ENCODE measurements at places on chromosomes 4 and X.

GRCh38 chr4:125725957-125726525 lies 411.3 kb downstream of the FAT4 start:
- no peak for DNase-seq

DNA sequence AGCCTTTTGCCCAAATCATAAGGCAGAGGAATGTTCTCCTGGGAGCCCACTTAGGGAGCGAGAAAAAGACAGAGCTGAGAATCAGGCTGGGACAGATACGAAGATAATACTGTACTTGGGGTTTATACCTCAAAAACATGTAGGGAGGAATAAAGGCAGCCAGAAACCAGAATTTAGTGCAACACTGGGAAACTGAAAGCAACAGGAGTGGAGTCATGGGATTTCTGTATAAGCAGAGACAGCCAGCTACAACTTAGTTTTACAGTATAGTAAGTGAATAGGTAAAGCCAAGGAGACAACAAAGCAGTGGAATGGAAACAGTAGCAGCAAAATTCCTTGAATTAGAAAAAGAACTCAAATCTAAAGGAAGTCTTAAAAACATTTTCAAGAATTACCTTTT lies 413.2 kb downstream of the FAT4 start:
- no peak for DNase-seq

GRCh38 chr4:184641451-184641850 lies 7.8 kb downstream of the CASP3 start:
- no peak for DNase-seq

DNA sequence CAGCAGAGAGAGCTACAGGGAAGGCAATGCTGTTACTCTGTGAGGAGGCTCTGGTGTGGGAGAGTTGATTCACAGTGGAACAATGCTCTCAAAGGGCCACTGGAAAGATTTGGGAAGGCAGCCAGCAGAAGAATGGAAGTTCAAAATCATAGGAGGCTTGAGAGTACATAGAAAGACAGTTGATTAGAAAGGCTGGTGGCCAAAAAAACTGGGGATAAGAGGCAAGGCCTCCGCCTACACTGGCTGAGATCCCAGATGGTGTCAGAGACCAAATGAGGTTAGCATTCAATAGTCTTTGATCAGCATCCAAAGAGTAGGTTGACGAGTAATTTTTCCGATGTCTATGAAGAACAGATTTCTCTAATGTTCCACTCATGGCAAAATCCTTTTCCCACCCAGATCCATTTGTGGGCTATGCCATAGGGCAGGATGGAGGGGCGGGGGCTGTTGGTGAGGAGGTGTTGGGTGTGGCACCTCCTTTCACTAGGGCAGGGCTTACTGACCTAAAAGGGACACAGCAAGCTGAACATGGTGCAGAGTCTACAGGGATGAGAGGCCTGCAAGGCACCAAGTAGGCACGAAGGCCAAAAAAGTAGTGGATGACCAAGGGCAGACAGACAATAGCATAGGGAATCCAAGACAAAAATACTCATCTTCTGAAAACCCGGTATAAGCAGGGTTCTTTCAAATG lies 15.1 kb downstream of the TEC start:
- no peak for DNase-seq

DNA sequence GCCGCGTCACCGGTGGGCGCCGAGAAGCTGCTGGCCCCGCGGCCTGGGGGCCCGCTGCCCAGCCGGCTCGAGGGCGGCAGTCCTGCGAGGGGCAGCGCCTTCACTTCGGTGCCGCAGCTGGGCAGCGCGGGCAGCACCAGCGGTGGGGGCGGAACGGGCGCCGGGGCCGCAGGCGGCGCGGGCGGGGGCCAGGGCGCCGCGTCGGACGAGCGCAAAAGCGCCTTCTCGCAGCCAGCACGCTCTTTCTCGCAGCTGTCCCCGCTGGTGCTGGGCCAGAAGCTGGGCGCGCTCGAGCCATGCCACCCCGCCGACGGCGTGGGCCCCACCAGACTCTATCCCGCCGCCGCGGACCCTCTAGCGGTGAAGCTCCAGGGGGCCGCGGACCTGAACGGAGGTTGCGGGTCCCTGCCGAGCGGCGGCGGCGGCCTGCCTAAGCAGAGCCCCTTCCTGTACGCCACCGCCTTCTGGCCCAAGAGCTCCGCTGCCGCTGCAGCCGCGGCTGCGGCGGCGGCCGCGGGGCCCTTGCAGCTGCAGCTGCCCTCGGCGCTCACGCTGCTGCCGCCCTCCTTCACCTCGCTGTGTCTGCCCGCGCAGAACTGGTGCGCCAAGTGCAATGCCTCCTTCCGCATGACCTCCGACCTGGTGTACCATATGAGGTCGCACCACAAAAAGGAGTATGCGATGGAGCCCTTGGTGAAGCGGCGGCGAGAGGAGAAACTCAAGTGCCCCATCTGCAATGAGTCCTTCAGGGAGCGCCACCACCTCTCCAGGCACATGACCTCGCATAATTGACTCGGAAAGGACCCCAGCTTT lies 5.6 kb downstream of the PRDM8 start:
- no peak for DNase-seq

- no peak for DNase-seq
Measured at GRCh38 chr4:142329313-142329712, 516.8 kb downstream of the INPP4B start.

GRCh38 chrX:106613277-106613676 lies 1.5 kb downstream of the RADX start:
- DNase-seq: no peak

DNA sequence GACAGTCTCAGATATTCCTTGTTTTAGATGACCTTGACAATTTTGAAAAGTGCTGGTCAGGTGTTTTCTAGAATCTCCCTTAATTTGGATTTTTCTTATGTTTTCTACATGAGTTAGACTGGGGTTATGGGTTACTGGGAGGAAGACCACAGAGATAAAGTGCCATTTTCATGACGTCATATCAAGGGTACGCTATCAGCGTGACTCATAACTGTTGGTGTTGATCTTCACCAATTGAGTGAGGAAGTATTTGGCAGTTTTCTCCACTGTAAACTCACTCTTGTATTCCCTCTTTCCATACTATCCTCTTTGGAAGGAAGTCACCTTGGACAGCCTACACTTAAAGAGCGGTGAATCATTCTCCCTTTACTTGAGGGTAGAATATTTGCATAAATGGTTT lies 56.9 kb downstream of the MAGEC1 start:
- no peak for DNase-seq

GRCh38 chr4:155572106-155572703 lies 94.4 kb upstream of the GUCY1A1 start:
- no peak for DNase-seq

DNA sequence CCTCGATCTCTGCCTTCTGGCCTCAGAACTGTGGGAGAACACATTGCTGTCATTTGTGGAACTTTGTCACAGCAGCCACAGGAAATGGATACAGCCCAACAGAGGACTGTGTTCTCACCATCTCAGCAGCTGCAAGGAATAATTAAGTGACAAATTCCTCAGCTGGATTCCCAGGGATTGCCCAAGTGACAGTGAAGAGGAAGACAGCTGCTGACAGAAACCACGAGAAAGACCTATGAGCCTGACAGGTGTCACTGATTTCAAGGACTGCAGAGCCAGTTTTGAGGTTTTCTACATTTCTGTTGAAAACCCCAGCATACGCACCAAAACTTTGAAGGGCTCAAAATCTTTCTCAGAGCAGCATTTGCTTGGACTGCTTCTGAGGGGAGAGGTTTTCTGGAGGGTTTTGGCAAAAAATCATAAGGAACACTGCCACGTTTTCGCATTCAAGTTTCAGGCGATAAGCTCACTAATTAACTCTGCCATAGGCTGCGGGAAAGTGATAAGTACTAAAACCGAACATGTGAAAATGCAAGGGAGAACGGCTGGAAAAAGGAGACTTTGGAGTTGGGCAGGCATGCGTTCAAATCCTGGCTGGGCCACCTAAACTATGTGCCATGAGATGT lies 88.8 kb downstream of the DRD5 start:
- no peak for DNase-seq

DNA sequence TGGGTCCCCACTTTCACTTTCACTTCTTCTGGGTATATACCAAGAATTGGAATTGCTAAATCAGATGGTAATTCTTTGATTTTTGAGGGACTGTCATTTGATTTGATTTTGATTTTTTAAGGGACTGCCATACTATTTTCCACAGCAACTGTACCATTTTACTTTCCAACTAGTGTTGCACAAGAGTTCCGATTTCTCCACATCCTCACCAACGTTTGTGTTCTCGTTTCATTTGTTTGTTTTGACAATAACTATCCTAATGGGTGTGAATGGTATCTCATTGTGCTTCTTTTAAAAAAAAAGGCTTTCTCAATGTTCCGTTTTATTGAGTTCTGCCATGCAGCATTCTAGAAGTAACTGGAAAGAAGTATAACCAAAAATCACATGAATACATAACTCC lies 62.6 kb downstream of the C4orf46 start:
- DNase-seq: no peak

DNA sequence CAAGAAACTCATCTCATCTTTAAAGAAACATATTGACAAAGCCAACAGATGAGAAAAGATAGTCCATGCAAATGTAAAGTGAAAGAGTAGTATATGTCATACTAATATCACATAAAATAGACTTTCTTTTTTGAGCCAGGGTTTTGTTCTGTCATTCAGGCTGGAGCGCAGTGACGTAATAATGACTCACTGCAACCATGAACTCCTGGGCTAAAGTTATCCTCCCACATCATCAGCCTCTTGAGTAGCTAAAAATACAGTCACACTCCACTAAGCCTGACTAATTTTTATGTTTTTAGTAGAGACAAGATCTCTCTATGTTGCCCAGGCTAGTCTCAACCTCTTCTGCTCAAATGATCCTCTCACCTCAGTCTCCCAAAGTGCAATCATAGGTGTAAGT lies 51.8 kb upstream of the TRAM1L1 start:
- no peak for DNase-seq

DNA sequence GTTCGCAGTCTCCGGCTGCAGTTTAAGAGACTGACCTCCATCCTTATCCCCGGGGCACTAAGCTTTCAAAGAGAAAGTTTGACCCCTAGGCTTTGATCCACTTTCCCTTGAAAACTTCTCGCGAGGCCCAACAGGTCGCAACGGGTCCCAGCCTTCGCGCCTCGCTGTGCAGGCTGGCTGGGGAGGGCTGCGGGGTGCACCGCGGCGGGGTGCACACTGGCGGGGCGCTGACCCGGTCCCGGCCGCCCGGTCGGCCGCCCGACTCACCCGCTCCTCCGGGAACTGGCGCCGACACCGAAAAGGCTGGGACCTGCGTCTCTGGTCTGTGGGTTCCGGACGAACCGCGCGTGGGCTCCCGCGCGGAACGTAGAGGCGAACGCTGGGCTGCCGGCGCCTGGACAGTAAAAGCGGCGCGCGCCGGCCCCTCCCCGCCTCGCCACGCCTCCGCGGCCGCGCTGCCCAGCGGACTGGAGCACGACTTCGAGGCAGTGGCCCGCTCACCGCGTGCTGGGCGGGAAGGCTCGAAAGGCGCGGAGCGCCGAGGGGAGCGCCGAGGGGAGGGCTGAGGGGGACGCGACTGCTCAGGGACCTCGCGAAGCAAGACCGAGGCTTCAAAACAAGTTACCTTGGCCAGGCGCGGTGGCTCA lies at the start of gene TAF7L:
Gene TAF7L (minus strand): TSS at position 378 of the 647 bp plus-strand sequence. CDS start 3,791 bp downstream, outside the sequence.
- DNase-seq: no peak

GRCh38 chrX:133440797-133441163 lies 25.5 kb upstream of the GPC4 start:
- DNase-seq: no peak

GRCh38 chr4:184884883-184885282 lies 59.1 kb upstream of the ACSL1 start:
- DNase-seq: no peak

DNA sequence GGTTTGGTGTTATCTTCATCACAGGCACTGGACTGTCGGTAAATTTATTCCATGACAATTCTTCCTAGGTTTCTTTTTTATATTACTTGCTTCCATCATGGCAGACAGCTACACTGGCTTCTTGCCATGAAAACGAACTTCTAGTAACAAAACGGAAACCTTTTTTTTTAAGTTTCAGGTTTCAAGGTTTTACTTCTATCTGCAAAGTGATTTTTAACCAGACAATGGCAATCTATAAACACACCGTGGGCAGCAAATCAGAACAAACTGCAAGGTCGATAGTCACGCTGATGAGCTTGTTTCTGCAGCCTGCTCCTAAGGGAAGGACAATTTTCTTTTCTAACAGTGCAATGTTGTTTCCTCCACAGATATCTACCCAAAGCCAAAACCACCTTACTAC lies 29.9 kb downstream of the XG start:
- DNase-seq: no peak

DNA sequence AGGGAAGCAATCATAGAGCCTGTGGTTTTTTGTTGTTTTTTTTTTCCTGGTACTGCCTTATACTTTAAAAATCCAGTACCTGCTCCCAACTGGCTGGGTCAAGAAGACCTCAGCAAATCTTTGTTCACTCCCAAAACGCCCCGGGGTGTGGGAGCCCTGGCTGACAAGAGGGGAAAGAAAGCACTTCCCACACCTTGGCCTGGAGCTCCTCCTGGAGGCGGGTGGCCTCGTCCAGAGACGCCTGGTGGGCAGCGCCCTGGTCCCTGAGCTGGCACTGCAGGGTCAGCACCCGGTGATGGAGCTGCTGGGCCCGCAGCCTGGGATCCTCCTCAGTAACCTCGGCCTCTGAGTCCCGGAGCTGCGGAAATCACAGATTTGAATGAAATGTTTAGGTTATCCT lies 38.2 kb downstream of the C4orf50 start:
- no peak for DNase-seq

GRCh38 chr4:177446586-177446985 lies 4.3 kb upstream of the AGA start:
- no peak for DNase-seq

DNA sequence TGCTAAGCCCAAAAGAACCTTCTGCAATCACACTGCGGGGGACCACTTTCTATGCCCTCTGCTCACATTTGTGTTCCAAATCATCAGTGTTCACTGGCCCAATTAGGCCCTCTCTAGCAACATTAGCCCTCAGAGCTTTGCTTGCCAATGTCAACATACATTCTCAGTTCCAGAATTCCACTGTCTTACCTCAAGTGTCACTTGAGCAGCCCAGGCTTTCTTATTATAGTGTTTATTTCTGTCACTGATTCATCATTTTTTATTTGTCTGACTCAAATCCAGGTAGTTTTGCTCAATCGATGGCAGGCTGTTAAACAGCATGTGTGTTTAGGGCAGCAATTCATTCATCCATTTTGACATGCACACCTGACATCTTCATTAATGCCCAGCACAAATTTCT lies 291.2 kb downstream of the TEX13A start:
- no peak for DNase-seq

DNA sequence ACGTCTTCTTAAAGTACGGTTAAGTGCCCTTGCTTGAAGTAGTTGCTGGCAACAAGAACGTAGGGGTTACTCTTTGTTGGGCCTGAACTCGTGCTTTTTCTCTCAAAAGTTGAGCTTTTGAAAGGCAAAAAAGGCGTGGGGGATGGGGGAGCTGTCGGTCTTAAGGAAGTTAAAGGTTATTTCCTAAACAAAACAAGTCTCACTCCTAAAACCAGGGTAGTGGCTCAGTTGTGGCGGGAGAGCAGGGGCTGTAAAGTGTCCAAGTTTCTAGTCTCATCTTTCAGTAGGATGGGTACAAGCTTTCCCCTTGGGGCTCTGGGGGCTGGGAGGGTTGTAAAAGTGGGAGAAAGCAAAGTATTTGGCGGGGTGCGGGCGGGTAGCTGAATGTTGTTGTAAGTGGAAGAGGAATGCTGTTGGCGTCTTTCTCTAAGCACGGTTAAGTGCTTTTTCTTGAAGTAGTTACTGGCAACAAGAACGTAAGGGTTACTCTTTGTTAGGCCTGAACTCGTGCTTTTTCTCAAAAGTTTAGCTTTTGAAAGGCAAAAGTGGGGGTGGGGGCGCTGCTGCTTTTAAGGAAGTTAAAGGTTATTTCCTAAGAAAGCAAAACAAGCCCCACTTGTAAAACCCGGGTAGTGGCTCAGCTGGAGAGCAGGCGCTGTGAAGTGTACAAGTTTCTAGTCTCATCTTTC lies 904 bp upstream of the WDR1 start:
- no peak for DNase-seq
